ENCODE measurements at places on chromosomes 3 and 15.

- no peak for DNase-seq
Measured at GRCh38 chr3:120173056-120173675, 78.9 kb upstream of the GSK3B start.

- no peak for DNase-seq
Measured at GRCh38 chr3:148227534-148227933, 470.2 kb upstream of the AGTR1 start.

DNA sequence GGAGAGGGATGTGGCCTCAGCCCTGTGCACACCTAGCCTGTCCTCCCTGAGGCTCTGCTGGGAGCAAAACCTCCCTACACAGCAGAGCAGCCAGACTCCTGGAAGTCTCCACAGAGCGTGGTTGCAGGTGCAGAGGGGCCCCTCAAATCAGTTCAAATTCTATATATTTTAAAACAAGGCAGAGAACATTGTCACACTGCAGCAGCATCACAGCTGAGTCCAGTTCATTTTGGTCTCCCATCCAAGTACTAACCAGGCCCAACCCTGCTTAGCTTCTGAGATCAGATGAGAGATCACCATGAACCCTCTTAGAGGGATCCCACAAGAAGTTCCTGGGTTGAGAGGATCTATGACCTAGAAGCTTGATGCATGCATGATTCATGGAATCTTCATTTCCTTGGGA lies 331.0 kb upstream of the RGMA start:
- peak; percentile 2 for DNase-seq

DNA sequence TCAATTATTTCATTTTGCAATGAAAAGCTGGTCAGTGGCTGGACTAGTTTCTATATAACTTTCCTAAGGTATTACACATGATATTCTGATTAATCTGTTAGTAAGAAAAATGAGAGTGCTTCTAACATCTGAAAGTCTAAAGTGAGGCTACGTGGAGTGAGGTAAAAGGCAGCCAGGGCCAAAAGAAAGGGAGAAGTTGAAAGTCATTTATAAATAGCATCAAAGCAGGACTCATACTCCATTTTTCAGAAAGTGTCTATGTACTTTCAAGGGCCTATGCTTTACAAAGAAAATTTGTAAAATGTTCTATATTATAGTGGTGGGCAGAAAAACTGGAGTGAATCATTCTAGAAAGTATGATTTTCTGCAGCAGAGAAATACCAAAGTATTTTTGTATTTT lies 80.0 kb downstream of the CSNK1G1 start:
- no peak for DNase-seq

- no peak for DNase-seq
Measured at GRCh38 chr15:32041294-32041693, 11.0 kb downstream of the CHRNA7 start.

DNA sequence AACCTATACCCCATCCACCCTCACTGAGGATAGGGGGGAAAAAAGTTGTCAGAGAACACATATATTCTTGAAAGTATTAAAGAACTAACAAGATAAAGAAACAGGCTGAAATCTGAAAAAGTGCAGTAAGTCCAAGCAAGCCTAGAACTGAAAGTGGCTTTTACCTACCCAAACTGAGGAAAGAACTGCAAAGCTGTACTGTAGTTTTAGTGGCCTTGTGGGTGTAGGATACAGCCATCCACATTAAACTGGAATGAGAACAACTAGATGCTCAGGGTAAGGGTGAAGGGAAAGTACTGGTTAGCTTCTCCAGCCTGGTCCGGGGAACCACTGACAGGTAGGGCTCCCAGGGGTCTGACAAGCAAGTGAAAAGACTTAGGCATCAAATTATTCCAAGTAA lies 10.1 kb downstream of the UBP1 start:
- no peak for DNase-seq

- no peak for DNase-seq
Measured at GRCh38 chr15:35966781-35967180, 420.8 kb upstream of the DPH6 start.

- no peak for DNase-seq
Measured at GRCh38 chr15:100966997-100967396, 47.8 kb downstream of the LRRK1 start.

- DNase-seq, result peak; percentile 38
Measured at GRCh38 chr3:194577986-194578905, 55.0 kb downstream of the TMEM44 start.

DNA sequence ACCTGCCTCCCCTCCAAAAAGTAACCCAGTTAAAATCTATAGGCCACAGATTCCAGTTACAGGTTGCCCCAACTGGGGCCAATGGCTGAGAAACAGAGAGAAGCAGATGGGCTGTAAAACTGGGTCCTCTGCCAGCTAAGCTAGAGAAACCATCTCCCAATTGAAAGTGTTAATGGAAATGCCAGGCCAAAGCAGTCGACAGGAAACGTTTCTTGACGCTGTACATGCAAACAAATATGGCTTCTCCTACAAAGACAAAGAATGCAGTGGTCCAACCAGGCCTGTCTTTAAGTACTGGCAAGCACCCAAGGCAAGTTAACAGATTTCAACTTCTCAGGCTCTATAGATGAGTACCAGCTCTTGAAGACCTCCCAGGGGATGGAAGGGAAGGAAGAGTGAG lies 71.3 kb downstream of the MAGI1 start:
- DNase-seq, result no peak

GRCh38 chr3:141412087-141412935 lies 44.0 kb downstream of the ZBTB38 start:
- DNase-seq, result peak; percentile 87

DNA sequence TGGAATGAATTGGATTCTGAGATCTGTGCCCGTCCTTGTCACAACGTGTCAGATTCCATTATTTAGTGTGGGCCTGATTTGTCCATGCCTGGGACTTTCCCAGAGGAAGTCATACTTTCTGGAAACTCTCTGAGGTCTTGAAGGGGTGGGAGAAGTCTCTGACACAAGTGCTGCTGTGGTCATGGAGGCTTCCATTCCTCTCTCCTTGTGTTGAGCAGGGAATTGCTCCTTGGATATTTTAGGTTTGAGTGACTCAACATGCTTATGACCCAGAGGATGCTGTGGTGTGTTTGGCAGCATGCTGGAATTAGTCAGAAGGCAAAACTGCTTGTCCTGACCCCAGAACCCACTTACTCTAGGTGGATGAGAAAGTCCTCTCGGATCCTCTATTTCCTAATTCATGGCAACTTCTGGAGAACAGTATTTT lies 132.1 kb downstream of the LPP start:
- no peak for DNase-seq

DNA sequence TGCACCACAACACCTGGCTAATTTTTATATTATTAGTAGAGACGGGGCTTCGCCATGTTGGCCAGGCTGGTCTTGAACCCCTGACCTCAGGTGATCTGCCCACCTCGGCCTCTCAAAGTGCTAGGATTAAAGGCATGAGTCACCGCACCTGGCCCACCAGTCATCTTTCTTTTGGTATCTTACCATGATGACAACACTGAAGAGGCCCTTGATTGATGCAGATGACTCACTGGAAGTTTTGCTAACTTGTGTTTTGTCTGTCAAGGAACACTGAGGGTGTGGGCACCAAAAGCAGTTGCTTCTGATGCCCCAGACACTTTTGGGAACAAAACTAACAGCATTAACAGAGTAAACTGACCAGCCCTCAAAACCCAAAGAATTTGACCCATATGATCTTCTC lies 88.3 kb downstream of the MYO5A start:
- peak; percentile 12 for DNase-seq

- peak; percentile 44 for DNase-seq
Measured at GRCh38 chr3:46283881-46284450, 41.7 kb downstream of the CCR3 start.
